DMS 273 treated with DMSO at 0.1 percent for 48 hours (cell line): ENCODE measurements at places on chromosomes 11 and 22.

DNA sequence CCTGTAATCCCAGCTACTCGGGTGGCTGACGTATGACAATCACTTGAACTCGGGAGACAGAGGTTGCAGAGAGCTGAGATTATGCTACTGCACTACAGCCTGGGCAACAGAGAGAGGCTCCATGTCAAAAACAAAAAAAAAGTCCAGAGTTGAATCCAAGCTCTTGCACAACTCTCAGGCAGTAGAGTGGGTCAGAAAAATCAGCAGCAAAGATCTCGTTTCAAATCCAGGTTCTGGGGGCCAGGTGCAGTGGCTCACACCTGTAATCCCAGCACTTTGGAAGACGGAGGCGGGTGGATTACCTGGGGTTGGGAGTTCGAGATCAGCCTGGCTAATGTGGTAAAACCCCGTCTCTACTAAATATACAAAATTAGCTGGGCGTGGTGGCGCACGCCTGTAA is 24.9 kb downstream of the CLPB start:
- DNase-seq: no peak

- DNase-seq: no peak
These were observed 62.2 kb downstream of the FAM181B start for GRCh38 chr11:82671451-82671850.

- no peak for DNase-seq
These were observed 3.7 kb downstream of the CBX6 start for GRCh38 chr22:38868286-38868721.

- peak; percentile 35 for DNase-seq
These were observed 55.2 kb upstream of the RPS13 start for GRCh38 chr11:17132654-17133053.

GRCh38 chr11:61917334-61918109 is at the start of gene RAB3IL1:
Gene RAB3IL1, minus strand, starts transcription at chr11:61917566. Its CDS starts 199 bp downstream, at chr11:61917367.
- DNase-seq: no peak

DNA sequence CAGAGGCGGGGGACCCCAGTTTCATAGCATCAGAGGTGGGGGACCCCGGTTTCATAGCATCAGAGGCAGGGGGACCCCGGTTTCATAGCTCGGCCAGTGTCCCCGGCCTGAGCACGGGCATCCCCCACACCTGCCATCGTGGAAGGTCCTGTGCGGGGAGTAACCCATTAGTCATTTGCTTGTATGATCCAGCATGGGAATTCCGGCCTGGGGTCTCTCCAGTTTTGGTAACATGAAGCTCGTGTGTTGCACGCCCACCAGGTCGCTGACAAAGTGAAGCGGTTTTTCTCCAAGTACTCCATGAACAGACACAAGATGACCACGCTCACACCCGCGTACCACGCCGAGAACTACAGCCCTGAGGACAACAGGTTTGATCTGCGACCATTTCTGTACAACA is 29.0 kb upstream of the KRTAP5-7 start:
- no peak for DNase-seq

DNA sequence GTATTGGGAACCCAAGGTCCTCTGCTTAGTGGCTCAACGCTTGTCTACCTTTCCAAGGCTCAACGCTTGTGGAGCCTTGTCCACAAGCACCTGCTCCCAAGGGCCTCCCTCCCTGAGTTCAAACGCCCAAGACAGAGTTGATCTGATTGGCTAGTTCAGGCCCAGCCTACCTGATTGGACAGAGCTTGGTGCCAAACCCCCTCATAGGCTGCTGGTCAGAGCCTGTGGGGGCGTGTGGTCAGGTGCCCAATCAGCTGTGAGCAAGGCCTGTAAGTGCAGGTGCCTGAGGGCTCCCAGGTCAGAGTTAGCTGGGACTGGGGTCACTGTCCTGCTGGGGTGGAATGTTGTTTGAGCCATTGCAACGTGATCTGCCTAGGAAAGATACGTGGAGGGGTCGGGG is 16.9 kb upstream of the TMPRSS6 start:
- DNase-seq: no peak

- no peak for DNase-seq
These were observed 26.2 kb downstream of the PITPNB start for GRCh38 chr22:27892811-27893210.
